ENCODE measurements at places on chromosomes 3 and 15.

- DNase-seq = no peak
Observed at GRCh38 chr3:132554437-132554836, 42.6 kb upstream of the ACKR4 start.

GRCh38 chr3:134251731-134252391, 1.2 kb upstream of the RYK start:
- DNase-seq = no peak

DNA sequence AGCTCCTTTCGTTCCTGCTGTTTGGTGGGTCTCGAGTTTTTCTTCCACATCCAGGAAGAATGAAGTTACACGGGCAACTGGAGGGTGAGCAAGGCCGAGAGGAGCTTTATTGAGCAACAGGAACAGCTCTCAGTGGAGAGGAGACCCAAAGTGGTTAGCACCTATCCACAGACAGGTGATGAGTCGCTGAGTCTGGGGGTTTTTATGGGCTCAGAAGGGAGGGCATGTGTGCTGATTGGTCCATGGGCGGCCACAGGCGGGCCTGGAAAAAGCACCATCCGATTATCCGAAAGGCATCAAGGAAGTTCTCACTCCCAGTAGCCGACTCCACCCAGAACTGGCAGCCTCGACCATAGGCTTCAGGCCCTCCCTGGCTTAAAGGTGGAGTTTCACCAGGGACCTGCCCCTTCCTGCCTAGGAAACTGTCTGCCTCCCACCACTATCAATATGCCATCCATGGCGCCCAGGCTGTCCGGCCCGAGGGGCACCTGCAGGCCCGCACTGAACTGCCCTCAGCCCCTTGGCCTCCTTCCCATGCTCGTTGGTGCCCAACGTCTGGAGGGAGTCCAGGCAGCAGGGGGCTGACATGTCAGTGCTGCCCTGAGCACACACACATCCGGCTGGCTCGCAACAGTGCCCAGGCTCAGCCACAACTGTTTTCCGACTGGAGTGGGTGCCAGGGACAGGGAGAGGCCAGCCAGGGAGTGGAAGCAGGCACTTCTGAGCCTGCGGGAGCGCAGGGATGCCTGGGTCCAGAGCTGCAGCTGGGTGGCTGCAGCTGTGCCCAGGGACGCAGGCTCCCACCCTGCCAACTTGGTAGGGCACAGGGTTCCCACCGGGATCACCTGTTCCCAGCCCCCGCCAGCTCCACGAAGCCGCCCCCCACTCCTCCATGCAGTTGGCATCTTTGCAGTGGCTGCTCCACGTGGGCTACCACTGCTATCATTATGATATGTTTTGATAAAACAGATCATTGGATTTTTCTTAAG, 170.2 kb downstream of the FNDC3B start:
- no peak for DNase-seq

- DNase-seq = no peak
Observed at GRCh38 chr3:12656193-12656592, 7.7 kb downstream of the RAF1 start.

DNA sequence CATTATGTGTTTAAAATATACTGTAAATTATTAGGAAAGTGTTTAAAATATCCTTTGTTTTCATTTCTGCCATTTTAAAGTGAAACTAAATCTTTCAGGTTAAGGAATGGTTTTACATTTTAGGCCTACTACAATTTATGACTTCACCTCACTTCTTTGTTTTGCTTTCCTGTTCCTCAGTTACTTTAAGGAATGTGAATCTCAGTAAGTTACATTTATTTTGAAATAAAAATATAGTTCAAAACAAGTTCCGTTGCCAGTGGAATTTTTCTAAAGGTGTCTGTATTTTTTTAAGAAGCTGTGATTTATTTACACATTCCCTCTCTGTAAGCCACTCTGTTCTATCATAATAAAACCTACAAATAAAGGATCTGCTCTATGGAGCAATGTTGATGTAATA, 630.9 kb upstream of the AGTR1 start:
- no peak for DNase-seq

GRCh38 chr3:25831578-25831977, 41.7 kb downstream of the OXSM start:
- DNase-seq = no peak

GRCh38 chr3:133987948-133988484, 41.7 kb downstream of the SLCO2A1 start:
- no peak for DNase-seq
